ENCODE measurements at places on chromosomes 5 and 9. TPM values are rescaled to one million over a fixed set of nuclear protein-coding genes. Genes with fewer than 3 reads are reported as not detected.

SPATA9 gene
- total RNA-seq = not detected

GRIA1 gene
- not detected for total RNA-seq

GABBR2 gene
- not detected for total RNA-seq

BDP1 gene
- 63.9 TPM for total RNA-seq

PAEP gene
- not detected for total RNA-seq

PTGS1 gene
- 10.4 TPM for total RNA-seq

EPB41L4A gene
- 12.9 TPM for total RNA-seq

KIF4B gene
- total RNA-seq = not detected

DNA sequence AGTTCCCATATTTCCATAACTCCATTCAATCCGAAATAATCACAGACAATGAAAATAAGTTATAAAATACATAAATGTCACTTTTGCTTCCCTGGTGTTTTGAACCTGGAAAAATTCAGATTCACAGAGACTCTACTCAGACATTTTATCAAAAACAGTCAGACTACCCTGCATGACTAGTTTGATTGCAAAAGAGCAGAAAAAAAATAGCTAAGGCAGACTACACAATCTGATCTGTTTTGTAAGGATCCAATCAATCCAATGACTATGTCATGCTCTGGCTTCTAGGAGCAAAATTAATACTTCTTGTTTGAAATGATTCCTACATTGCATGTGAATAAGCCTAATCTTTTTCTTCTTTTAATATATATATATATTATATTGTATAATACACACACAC, 1262.6 kb downstream of the EFNA5 start:
- no peak for DNase-seq
- H3K36me3 ChIP-seq = no peaks in the 10 kb centered on the region
- no peaks in the 10 kb centered on the region for H3K4me1 ChIP-seq
- no peak overlapping the region for H3K27ac ChIP-seq
- no peaks in the 10 kb centered on the region for H3K27me3 ChIP-seq

DNA sequence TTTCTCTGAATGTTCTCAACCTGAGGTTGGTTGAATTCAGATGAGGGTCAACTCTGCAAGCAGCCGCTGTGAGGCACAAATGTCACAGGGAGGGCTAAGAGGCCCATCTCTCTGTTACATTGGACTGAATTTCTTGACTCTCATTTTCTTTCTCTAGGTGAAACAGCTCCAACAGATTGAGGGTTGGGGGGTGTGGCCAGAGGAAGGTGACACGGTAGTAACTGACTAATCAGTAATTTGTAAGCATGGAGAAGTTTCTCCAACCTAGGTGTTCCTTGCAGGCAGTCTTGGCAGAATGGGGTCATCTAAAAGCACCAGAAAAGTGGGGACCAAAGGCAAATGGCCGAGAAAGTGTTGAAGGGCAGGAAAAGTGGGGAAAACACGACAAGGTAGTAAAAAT, 16.8 kb downstream of the CCT5 start:
- DNase-seq = no peak
- H3K27ac ChIP-seq = no peak overlapping the region
- H3K36me3 ChIP-seq = no peaks in the 10 kb centered on the region

DNA sequence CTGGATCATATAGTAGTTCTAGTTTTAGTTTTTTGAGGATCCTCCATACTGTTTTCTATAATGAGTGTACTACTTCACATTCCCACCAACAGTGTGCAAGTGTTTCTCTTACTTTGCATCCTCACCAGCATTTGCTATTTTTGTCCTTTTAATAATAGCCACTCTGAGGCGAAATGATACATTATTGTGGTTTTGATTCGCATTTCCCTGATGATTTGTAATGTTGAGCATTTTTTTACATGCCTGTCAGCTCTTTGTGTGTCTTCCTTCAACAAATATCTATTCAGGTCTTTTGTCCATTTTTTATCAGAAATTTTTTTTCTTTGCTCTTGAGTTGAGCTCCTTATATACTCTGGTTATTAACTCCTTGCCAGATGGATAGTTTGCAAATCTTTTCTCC, 114.0 kb downstream of the ADAMTSL1 start:
- no peaks in the 10 kb centered on the region for H3K36me3 ChIP-seq
- H3K27me3 ChIP-seq = no peaks in the 10 kb centered on the region
- H3K27ac ChIP-seq = no peak overlapping the region
- no peaks in the 10 kb centered on the region for H3K4me1 ChIP-seq

DNA sequence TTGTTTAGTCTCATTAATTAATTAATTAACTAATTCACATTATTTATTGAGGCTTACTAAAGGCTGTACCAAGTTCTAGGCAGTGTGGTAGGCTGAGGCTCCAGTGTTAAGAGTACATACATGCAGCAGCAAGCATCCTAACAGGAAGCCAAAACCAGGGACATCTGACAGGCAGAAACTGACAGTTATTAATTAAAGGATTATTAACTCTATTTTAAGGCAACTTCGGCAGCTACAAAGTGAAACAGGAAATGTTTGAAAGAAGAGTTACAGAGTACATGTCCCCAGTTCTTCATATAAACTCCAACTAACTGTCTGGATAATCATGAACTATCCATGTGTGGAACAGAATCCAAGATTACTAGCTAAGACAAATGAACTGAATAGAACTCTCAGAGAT, 39.3 kb upstream of the GABRB2 start:
- no peaks in the 10 kb centered on the region for H3K36me3 ChIP-seq
- DNase-seq = no peak
- no peaks in the 10 kb centered on the region for H3K27me3 ChIP-seq
- H3K27ac ChIP-seq = no peak overlapping the region
- H3K4me1 ChIP-seq = no peaks in the 10 kb centered on the region

DNA sequence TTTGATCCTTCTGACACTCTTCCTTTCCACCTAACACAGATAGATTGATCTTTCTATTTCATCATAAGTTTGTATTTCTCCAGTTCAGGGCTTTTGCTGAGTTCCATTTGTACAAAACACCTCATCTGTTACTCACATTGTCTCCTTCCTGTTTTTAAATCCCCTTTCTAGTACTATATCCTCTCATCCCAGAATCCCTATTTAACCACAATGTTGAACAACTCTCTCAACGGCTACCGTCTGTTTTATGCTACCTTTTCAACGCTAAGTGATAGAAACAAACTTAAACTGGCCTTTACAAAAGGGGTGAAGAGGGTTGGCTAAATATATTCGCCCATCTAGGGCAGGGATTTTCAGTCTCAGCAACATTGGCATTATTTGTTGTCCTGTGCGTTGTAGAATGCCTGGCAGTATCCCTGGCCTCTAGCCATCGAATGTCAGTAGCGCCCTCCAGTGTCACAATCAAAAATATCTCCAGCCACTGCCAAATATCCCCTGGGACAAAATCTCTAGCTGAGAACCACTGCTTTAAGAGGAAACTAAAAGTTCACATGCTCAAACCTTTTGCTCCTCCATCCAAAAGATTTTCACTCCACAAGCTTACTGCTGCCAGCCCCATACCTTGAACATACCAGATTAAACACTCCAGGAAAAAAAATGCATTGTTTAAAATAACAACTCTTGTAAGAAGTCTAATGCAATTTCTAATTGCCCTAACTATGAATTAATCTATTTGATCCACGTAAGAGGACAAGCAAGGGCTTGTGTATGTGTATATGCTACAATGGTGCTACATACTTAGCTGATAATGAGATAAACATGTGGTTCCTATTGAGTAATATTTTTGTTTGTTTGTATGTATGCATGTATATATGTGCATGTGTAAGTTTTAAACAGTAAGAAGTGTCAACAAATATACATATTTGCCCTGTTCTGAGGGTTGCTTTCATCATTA, 344.0 kb downstream of the PTPRD start:
- H3K27me3 ChIP-seq = no peaks in the 10 kb centered on the region
- peak; percentile 54 for DNase-seq
- H3K4me1 ChIP-seq = no peaks in the 10 kb centered on the region
- no peaks in the 10 kb centered on the region for H3K36me3 ChIP-seq

GRCh38 chr5:58412081-58412480, 47.8 kb downstream of the PLK2 start:
- no peaks in the 10 kb centered on the region for H3K4me1 ChIP-seq
- no peaks in the 10 kb centered on the region for H3K27me3 ChIP-seq
- no peak for DNase-seq
- no peak overlapping the region for H3K4me3 ChIP-seq
- no peak overlapping the region for H3K27ac ChIP-seq

- no peaks in the 10 kb centered on the region for H3K27me3 ChIP-seq
- H3K27ac ChIP-seq = no peak overlapping the region
- no peak for DNase-seq
- H3K4me1 ChIP-seq = no peaks in the 10 kb centered on the region
- no peak overlapping the region for H3K4me3 ChIP-seq
Measured at GRCh38 chr9:86706391-86706790, 240.9 kb downstream of the GAS1 start.

GRCh38 chr5:128237546-128237945, 154.0 kb downstream of the SLC12A2 start:
- H3K27ac ChIP-seq = no peak overlapping the region
- no peaks in the 10 kb centered on the region for H3K4me1 ChIP-seq
- no peak for DNase-seq
- no peaks in the 10 kb centered on the region for H3K36me3 ChIP-seq
- H3K27me3 ChIP-seq = no peaks in the 10 kb centered on the region

DNA sequence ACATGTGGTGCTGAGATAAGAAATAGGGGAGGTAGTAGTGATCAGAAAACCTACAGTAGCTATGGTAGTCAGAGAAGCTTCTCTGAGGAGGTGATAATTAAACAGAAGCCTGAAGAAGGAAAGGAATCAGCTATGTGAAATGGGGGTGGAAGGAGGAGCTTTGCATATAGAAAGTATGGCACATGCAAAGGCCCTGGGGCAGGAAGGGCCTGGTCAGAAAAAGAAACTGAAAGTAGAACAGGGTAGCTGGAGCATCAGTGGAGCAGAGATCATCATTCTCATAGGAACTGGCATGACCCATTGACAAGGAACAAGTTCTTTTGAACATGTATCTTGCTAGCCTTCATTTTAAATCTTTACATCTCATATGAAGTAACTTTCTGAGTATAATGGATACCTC, 80.7 kb upstream of the ADRA1B start:
- H3K27ac ChIP-seq = no peak overlapping the region
- no peaks in the 10 kb centered on the region for H3K4me1 ChIP-seq
- no peaks in the 10 kb centered on the region for H3K27me3 ChIP-seq

DNA sequence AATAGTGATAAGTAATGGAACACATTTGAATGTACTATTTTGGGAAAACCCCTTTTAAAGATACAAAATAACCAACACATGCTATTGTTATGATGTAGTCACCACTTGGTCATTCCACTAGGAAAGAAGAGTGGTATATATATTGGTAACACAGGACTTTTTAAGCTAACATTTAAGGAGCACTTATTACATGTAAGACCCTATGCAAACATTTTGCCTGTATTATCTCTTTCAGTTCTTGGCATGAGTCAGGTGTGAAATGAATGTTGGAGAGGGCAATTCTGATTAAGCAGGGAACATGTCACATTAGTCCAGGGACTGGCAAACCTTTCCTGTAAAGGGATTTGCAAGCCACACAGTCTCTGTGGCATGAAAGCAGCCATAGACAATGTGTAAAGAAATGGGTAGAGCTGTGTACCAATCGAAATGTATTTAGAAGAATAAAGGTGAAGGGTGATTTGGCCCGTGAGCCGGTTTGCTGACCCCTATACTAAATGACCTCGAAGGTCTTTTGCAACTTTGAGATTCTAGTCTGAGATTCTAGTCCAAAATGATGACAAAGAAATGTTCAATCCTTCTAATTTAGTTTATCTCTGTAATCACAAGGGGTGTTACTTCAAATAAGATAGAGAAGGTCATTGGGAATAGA, 15.3 kb downstream of the ABLIM3 start:
- H3K27ac ChIP-seq = no peak overlapping the region
- H3K27me3 ChIP-seq = no peaks in the 10 kb centered on the region
- H3K36me3 ChIP-seq = no peaks in the 10 kb centered on the region
- H3K4me3 ChIP-seq = no peak overlapping the region
- no peaks in the 10 kb centered on the region for H3K4me1 ChIP-seq

- H3K27ac ChIP-seq = no peak overlapping the region
- H3K27me3 ChIP-seq = no peaks in the 10 kb centered on the region
- no peaks in the 10 kb centered on the region for H3K36me3 ChIP-seq
- H3K4me3 ChIP-seq = no peak overlapping the region
- no peak for DNase-seq
- H3K4me1 ChIP-seq = no peaks in the 10 kb centered on the region
Measured at GRCh38 chr9:77747163-77747562, 99.0 kb upstream of the GNA14 start.

GRCh38 chr5:1502046-1502736, 21.6 kb downstream of the LPCAT1 start:
- DNase-seq = peak; percentile 85
- no peaks in the 10 kb centered on the region for H3K27me3 ChIP-seq
- H3K27ac ChIP-seq = peak overlapping the region; percentile 91
- H3K36me3 ChIP-seq = peaks cover 23% of the 10 kb centered on the region
- H3K4me3 ChIP-seq = peak overlapping the region; percentile 13
- peaks cover 93% of the 10 kb centered on the region for H3K4me1 ChIP-seq

DNA sequence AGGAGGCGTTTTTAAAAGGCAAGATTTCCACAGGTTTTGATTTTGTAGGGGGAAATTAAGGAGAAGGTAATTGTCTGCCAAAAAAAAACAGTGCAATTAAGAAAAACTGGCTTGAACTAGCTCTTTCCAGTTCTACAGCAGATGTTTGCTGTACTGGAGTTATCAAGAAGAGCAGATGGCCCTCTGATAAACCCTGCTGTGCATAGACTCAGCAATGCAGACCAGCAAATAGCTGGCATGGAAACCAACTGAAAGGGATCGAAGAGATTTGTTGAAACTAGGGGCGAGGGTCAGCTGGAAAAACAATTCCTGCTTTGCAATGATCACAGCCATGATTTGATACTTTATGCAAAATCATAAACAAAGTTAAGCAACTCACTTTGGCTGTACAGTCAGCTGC, 17.8 kb upstream of the BHMT start:
- H3K4me3 ChIP-seq = no peak overlapping the region
- H3K27me3 ChIP-seq = no peaks in the 10 kb centered on the region
- no peak overlapping the region for H3K27ac ChIP-seq
- H3K4me1 ChIP-seq = no peaks in the 10 kb centered on the region

GRCh38 chr5:100306000-100306399, 229.2 kb upstream of the FAM174A start:
- no peaks in the 10 kb centered on the region for H3K36me3 ChIP-seq
- no peaks in the 10 kb centered on the region for H3K4me1 ChIP-seq
- DNase-seq = no peak
- no peak overlapping the region for H3K27ac ChIP-seq

DNA sequence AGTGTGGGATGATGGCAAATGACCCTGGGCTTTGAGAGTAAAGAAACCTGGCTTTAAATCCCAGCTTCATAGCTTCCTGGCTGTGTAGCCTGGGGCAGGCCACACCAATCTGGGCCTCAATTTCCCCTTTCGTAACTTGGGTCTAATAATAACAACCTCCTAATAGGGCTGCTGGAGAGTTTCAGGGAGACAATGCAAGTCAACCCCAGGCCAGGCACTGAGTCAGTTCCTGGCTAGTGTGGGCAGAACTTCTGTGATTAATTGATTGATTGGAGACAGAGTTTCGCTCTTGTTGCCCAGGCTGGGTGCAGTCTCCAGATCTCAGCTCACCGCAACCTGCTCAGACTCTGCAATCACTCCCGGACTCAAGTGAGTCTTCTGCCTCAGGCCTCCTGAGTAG, 3.3 kb upstream of the SH2D3C start:
- H3K27ac ChIP-seq = peak overlapping the region; percentile 29
- peaks cover 69% of the 10 kb centered on the region for H3K4me1 ChIP-seq
- H3K4me3 ChIP-seq = no peak overlapping the region
